ENCODE measurements at places on chromosomes 5 and 9.

DNA sequence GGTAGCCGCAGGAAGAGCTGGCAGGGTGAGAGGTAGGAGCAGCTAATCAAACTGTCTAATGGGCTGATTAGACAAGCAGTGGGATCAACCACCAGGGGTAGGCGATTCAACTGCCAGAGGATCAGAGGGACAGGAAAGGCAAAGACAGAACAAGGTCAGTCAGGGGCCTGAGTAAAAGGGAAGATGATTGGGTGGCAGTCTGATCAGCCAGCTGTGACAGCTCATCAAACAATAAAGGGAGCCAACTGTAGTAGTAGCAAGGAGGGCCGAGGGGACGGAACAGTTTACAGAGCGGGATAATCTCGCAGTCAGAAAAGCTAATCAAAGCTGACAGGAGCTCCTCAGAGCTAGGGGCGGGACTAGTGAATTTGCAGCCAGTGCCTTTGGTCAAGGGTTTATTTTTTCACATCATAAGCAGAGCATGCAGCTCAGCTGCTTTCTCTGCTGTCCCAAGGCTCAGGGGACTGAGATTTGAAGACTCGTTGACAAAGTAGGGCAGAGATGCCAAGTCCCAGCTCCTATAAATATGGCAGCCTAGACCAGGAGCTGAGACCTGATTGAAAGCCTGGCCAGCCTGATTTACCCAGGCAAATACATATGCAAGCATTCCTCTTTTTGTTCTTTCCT is 418.2 kb downstream of the GABRG2 start:
- no peak for DNase-seq

- DNase-seq = no peak
Observed at GRCh38 chr5:120803282-120803681, 339.2 kb downstream of the PRR16 start.

DNA sequence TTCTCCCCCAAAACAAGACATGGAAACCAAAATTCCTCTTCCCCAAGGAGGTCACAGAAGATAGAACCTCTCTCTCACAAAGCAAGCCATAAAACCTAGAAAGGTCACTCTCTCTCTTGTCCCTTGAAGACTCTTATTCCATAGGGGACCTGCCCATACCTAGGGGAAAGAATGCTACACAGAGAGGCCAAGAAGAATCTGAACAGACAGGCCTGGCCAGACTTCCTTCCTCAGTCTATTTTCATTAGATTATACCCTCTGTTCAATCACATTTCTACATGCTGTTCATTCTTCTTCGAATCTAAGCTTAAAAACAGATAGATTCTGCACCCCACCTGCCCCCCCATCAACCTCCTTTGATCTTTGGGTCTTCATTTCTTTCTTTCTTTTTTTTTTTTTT is 206.8 kb downstream of the TLE4 start:
- DNase-seq = no peak

- no peak for DNase-seq
Observed at GRCh38 chr9:38120961-38121360, 51.9 kb upstream of the SHB start.

GRCh38 chr5:43561356-43561755 is 4.5 kb upstream of the PAIP1 start:
- no peak for DNase-seq

GRCh38 chr5:95786821-95787418 is 35.6 kb downstream of the GLRX start:
- no peak for DNase-seq

DNA sequence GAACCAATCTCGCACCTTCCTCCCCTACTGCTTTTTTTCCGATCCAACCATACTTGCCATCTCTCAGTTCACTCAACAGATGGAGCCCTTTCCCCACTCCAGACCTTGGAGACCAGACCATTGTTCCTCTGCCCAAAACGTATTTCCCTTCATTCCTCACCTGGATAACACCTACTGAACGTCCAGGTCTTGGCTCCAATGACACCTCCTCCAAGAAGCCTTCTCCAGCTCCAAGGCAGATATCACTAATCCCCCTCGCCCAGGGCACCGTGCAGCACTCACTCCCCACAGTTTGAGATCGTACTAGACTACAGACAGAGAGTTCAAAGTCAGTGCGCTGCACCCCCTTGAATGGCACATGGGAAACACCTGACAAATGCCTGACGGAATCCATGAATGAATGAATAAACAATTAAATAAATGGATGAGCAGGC is 47.1 kb upstream of the AKNA start:
- no peak for DNase-seq

DNA sequence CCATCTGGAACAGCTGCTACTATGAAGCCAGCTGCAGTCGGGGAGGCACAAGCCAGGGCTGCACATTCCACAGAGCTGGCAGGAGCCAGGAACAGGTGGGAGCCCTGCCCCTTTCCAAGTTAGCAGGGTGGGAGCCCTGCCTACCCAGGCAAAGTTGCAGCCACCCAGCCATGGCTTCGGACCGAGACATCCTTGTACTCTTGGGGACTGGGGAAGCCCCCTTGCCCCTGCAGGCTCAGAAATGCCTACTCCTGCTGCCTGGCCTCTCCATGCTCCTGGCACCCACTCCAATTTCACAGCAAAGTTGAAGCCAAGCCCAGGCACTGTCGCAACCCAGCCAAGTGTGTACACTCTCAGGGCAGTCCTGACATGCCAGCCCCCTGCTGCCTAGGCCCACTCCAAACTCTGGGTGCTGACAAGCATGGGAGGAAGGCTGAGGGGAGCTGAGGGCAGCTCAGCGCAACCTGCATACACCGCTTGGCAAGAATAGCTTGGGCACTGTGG is 165.1 kb downstream of the RNF180 start:
- no peak for DNase-seq

DNA sequence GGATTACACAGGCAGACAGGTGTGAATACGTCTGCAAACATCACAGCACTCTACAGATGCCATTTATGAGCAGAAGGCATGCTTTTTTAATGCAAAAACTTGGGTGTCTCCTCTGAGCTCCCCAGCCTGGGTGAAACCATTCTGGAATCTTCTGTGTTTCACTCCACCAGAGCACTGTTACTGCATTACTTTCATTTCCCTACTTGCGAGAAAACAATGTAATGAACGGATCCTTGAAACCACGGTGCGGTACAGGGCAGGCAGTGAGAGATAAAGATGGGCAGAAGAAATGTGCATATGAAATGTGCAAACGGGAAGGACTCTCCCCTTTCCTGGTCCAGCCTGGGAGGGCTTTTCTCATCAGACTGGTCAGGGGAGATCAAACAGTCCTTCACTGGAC is 584.3 kb upstream of the KLF4 start:
- DNase-seq = no peak

GRCh38 chr9:114968671-114969070 is 38.3 kb upstream of the TNFSF8 start:
- DNase-seq = no peak

GRCh38 chr5:107005161-107005560 is 665.6 kb downstream of the EFNA5 start:
- no peak for DNase-seq

DNA sequence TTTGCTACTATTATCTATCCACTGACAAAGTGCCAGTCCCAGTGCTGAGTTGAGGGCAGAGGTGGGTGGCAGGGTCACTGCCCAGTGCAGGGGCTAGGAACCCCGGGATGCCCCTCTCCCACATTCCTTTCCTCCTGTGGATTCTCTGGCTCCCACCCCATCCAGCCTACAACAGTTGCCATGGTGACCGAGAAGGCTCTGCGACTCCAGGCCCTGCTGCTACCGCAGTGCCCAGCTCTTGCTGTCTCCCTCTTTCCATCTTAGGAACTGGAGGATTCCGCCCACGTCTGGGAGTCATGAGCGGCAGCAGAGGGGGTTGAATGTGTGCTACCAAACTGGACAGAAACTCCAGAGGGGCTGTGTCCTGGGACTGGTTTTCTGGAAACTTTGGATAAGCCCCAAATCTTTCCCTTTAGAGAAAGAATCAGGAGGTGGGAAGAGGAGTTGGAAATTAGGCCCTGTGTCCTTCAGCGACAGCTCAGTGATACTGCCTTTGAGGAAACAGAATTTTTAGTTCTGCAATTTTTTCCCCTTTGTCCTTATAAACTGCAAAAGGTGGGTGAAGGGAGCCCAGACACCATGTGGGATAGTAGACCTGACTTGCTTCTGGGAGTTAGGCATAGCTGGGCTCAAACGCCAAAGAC is 20.7 kb upstream of the C5orf47 start:
- no peak for DNase-seq

DNA sequence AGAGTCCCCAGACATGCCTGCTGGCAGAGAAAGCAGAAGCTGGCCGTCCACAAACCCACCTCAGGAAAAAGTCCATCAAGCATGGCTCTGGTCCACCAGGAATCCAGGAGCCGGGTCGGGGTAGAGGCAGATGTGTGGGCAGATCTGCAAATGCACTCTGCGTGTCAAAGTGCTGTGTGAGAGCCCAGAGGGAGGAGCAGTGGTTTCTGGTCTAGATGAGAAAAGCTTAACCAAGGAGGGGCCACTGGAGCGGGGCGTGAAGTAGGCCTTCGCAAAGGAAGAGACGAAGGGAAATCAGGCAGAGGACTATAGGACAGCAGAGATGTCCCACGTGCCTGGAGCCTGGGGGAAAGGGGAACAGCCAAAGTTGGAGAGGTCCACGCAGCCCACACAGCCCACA is 40.0 kb downstream of the TTLL11 start:
- DNase-seq = no peak

DNA sequence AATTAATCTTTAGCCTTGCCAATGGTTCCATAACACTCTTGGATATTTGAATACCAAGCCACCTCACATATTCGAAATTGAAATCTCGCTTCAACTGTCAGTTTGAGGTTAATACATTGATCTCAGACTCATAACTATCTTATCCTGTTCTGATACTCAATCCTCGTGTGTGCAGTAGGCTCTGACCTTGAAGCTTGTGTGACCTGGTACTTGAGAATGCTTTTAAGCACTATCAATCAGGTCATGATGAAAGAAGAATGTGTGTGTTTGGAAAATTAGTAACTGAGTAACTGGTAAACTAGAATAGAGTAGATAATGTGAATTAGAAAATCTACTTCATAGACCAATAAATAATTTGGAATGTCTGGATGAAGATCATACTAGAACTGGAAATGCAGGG is 1266.7 kb downstream of the MAT2B start:
- no peak for DNase-seq

- DNase-seq = no peak
Observed at GRCh38 chr5:42397267-42397666, 26.0 kb upstream of the GHR start.

GRCh38 chr9:74277532-74277931 is 219.6 kb upstream of the RORB start:
- peak; percentile 3 for DNase-seq

- no peak for DNase-seq
Observed at GRCh38 chr5:55934115-55934613, 60.6 kb downstream of the IL6ST start.

DNA sequence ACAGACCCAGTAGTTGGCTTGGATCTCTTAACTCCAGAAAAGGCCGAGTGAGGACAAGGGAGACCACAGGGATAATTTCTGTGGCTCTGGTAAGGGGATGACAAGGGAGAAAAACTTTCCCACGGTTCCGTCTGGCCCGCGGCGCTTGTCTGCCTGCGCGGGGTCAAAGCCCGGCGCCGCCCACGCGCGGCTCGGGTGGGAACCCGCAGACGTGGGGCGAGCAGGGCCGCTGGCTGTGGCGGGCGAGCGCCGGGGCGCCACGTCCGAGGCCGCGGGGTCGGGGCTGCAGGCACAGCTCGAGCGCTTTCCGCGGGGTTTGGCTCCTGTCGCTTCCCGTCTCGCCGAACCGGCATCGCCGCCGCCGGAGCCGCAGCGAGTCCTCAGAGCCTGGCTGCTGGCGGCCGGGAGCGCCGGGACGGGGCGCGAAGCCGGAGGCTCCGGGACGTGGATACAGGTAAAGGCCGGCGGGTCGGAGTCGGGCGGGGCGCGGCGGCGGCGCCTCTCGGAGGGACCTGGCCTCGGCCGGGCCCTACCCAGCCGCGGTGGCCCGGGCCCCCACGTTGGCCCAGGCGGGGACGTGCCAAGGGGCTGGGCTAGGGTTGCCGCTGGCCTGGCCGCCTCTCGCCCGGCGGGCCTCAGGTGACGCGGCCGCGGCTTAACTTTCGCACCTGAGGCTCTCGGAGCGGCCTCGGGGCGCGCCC is at the start of gene RNF180:
Gene RNF180, plus strand, starts transcription at position 344 of the 701 bp plus-strand sequence. CDS start 34,965 bp downstream, outside the sequence.
- DNase-seq = no peak

- no peak for DNase-seq
Observed at GRCh38 chr5:2993771-2994170, 242.3 kb upstream of the IRX2 start.

GRCh38 chr5:2338686-2339085 is 412.8 kb downstream of the IRX2 start:
- DNase-seq = no peak

GRCh38 chr5:115772731-115773475 is 43.6 kb downstream of the CDO1 start:
- DNase-seq = no peak

GRCh38 chr9:2161661-2162060 is 146.5 kb downstream of the SMARCA2 start:
- no peak for DNase-seq

GRCh38 chr9:77841739-77842386 is 189.7 kb downstream of the GNAQ start:
- DNase-seq = no peak

GRCh38 chr5:138949988-138950387 is 74.9 kb upstream of the LRRTM2 start:
- no peak for DNase-seq
